ENCODE measurements at places on chromosomes 12 and 14.

DNA sequence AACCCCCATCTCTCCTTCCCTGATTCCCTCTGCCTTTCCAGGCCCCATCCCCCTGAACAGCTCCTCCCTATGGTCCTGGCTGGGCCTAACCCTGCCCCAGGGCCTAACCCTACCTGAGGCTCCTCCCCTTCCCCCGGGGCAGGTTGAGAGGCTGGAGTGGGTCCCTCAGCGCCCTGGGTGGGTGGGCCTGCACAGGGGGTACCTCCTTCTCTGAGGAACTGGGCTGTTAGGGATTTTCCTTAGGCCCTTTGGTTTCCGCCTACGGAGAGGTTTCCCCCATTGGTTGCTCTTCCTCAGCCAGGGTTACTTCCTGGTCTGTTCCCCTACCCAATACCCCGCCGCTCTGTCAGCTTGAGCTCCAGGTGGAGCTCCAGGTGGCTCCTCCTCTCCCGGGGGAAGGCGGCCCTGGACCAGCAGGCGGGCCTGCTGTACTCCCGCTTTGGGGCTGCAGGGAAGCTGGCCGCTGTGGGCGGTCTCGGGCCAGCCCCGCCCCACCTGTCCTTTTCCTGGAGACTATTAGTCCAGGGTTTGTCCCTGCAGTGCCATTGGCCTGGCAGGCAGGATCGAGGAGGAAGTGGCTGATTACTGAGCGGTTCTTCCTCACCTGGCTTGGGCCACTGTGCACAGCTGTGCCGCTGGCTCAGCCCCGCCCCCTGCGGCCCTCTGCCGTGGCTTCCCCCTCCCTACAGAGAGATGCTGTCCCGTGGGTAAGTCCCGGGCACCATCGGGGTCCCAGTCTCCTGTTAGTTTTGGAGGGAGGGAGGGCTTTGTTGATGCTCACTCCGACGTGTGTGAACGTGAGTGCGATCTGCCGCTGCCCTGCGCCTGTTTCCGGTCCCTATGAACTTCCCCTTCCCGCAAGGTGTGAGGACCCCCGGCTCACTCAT lies 2.5 kb downstream of the C12orf57 start:
- DNase-seq = no peak

DNA sequence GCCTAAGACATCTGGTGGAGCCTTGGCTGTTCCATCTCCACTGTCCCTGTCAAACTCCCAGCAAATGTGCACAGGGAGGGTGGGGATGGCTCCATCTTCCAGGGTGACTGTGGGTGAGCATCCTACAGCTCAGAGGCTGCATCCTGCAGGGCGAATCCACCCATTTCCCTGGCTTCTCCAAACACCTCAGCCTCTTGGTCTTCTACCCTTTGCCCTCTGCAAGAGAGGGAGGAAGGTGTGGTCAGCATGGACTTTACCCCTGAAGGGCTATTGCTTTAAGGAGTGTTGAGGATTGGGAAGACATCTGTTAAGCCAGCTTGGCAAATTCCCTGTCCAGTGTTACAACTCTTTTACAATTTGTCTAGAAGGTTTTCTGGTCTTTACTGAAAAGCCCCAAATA lies 23.1 kb upstream of the DGLUCY start:
- DNase-seq = no peak

- no peak for DNase-seq
Measured at GRCh38 chr14:101405171-101405883, 156.0 kb upstream of the DIO3 start.

- DNase-seq = no peak
Measured at GRCh38 chr12:1377681-1378080, 216.7 kb downstream of the FBXL14 start.

- DNase-seq = no peak
Measured at GRCh38 chr14:81509838-81510452, 23.7 kb downstream of the SEL1L start.

- DNase-seq = no peak
Measured at GRCh38 chr14:75092698-75093097, 23.3 kb downstream of the ZC2HC1C start.

GRCh38 chr12:4224206-4224889 lies 49.2 kb upstream of the CCND2 start:
- no peak for DNase-seq

DNA sequence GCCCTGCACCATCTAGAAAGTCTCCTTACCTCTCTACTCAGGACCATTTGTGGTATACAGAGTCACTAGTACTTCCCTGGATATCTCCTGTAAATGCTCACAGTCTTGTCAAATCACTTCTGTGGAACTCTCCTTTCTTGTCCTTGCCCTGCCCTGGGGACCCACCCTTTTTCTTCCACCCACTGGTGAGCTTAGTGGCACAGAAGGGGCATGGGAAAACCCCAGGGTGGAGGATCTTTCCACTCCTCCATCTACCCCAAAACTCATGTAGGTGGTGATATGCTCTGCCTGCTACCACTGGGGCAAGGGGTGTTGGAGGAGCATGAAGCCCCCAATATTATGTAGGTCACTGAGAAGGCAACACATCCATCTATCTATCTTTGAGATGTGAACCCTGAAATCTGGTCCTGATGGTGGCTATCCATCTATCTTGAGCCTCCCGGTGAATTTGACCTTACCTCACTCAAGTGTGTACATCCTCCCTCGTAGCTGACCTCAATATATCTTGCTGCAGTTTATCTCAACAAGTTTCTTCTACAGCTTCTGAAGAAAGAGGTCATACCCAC lies 943 bp downstream of the TESPA1 start:
- no peak for DNase-seq

GRCh38 chr14:66315548-66315947 lies 170.6 kb upstream of the CCDC196 start:
- no peak for DNase-seq

GRCh38 chr12:121974026-121974985 lies 47.4 kb upstream of the BCL7A start:
- no peak for DNase-seq

DNA sequence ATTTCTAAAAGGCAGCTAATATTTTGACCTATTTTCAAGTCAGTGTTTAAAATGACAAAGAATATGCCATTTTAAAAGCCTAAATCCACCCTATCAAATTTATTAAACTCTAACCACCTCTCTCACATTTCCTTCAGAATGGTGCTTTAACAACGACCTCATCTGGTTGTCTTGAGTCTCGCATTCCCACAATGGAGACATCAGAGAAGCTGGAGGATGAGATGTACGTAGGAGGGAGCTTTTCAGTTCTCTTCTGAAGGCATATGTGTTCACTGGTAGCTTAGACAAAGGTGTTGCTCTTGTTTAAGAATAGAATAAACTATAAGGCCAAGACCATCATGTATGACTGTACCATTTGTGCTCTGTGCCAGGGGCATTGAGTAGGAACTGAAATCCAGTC lies 82.9 kb downstream of the BCL2L14 start:
- no peak for DNase-seq

DNA sequence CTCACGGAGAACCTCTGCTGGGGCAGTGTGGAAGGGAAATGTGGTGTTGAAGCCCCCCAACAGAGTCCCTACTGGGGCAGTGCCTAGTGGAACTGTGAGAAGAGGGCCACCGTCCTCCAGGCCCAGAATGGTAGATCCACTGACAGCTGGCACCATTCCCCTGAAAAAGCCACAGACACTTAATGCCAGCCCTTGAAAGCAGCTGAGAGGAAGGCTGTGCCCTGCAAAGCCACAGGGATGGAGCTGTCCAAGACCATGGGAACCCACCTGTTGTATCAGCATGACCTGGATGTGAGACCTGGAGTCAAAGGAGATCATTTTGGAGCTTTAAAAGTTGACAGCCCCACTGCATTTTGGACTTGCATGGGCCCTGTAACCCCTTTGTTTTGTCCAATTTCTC lies 363.5 kb upstream of the PRICKLE1 start:
- no peak for DNase-seq

DNA sequence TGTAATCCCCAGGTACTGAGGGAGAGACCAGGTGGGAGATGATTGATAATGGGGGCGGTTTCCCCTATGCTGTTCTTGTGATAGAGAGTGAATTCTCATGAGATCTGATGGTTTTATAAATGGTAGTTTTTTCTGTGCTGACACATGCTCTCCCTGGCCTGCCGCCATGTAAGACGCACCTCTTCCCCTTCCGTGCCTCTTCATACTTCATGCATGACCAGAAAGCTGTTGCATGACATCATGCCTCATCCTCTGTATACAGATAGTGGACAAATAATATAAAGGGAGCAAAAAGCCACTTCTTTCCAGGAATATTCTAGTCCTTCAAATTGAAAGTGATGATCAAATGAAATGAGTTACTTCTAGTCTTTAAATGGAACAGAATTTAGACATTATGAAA lies 47.3 kb upstream of the LRIG3 start:
- DNase-seq = peak; percentile 12

- DNase-seq = no peak
Measured at GRCh38 chr12:90327793-90328743, 619.4 kb upstream of the ATP2B1 start.

GRCh38 chr14:97056086-97056485 lies 258.9 kb downstream of the VRK1 start:
- DNase-seq = no peak

DNA sequence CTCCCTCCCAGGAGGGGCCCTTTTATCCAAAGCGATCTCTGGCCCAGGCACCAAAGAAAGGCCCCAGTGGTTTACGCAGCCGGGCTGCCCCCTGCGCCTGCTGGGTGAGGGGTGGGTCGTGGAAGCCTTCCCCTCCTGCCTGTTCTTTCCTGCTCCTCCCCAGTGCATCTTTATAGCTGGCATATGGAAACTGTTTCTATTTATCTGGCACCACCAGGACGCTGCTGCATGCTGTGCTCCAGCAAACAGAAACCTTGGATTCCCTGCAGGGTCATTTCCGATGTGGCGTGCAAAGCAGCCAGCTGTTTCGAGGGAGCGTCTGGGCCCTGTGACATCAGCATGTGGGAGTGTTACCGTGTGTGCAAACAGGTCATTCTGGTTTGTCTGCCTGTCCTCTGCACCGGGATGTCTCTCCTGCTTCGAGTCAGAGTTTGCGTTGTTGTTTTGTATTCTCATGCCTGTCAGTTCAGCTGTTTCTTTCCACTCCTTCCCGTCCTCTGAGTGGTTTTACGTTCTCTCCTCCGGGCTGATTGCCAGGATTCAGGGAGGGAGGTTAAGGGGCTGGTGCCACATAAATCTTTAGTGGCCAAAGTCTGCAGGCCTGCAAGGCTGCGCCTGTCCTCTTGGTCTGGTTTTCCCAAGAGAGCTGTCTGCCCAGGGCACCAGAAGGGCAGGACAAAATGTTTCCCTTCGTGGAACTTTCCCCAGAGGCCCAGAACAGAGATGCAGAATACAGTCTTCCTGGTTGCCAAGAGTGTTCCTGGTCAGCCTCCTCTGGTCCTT lies 24.6 kb downstream of the TPCN1 start:
- peak; percentile 69 for DNase-seq

DNA sequence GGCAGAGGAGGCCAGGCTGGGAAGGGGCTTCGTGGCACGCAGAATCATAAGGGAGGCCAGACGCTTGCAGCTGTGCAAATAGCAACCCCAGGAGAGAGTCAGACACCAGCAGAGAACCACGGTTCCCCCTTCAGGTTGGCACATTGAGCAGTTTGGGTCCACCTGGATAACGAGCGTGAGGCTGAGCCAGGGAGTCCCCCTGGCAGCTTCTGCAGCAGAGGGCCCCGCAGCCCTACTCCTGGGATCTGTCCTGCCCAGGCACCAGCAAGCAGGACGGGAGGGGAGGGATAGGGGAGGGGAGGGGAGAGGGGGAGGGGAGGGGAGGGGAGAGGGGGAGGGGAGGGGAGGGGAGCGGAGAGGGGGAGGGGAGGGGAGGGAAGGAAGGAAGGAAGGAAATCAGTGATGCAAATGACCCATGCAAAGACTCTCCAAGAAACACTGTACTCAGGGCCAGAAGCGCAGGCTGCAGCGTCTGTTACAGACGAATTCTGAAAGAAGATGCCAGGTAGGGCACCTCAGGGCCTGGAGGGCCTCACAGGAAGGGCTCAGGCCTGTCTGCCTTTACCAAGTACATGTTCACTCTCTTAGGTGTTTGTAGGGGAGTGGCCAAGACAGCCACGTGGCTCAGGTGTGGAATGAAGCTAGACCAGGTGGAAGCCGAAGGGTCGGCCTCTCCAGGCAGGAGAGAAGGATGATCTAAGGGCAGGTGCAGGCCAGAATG lies 32.3 kb upstream of the MMP17 start:
- no peak for DNase-seq

- DNase-seq = no peak
Measured at GRCh38 chr14:101937926-101938767, 26.2 kb upstream of the DYNC1H1 start.

GRCh38 chr12:129868575-129868974 lies 35.2 kb downstream of the TMEM132D start:
- no peak for DNase-seq

GRCh38 chr14:56412468-56413434 lies 166.8 kb upstream of the TMEM260 start:
- DNase-seq = no peak

DNA sequence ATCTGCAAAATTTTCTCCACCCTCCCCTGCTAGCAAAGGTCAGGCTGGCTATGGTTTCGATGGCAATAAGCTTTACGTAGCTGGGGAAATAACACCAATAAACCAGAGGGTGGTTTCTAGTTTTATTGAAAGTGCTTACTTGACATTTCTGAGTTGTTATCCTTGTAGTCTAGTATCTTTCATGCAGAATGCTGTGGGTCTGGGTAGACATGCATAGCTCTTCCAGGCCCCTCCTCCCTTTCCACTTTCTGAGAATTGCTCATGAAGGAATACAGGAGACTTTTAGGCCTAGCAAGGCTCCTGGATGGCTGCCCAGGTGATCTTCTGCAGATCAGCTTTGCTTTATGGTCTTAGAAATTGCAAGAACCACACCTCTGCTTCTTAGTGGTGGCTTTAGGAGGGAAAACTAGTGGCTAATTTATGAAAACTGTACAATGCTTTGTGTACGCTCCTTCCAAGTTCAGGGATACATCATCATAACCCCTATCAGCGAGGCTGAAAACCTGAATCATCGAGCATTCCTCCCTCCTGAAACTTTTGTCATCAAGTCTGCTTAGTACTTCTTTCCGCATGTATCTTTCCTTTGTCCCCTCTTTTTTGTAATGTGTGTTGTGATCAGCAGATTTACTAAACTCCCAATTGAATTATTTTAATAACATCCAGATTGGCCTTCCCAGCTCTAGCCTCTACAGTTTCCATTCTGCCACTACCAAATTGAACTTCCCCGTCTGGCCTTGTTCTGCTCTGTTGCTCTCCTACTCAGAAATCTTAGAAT lies 473.0 kb downstream of the RAD51B start:
- DNase-seq = no peak

Measured in AG09319 (cell line).